ENCODE measurements at places on chromosomes 12 and 14. TPM values are rescaled to one million over a fixed set of nuclear protein-coding genes. Genes with fewer than 3 reads are reported as not detected.

Gene OR6C74
- total RNA-seq: not detected

Gene PTPN21
- 11.4 TPM for total RNA-seq

Gene FAM186B
- 0.28 TPM for total RNA-seq

Gene TIGAR
- 7.3 TPM for total RNA-seq

Gene SALL2
- 2.9 TPM for total RNA-seq

Data from IMR-90 (cell line).